ENCODE measurements at places on chromosomes 12 and 14.

GRCh38 chr12:25825446-25825845 lies 133.0 kb upstream of the RASSF8 start:
- DNase-seq, result no peak

GRCh38 chr14:77128414-77128891 lies 13.1 kb downstream of the ZDHHC22 start:
- DNase-seq, result no peak

DNA sequence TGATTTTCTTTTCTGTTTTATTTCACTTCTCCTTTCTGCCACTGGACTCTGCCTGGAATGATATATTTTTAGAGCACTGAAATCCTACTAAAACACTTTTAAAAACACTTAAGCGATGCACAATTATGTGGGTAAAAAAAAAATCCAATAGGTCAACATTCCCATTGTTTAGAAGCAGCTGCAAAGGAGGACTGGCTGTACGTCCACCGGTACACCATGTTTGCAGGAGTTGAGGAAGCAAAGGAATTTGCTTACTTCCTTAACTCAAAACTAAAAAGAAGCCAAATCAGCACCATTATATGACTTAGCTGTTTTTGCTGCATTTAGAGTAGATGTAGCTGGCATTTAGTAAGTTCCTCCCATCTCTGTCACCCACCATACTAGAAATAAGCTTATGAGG lies 186.8 kb upstream of the TMTC1 start:
- no peak for DNase-seq

- no peak for DNase-seq
Observed at GRCh38 chr12:99984271-99985128, at the start of gene ANKS1B. Gene ANKS1B (minus strand): TSS chr12:99984936. CDS start chr12:99984237, 699 bp downstream.

- no peak for DNase-seq
Observed at GRCh38 chr12:82351390-82351789, 6.8 kb downstream of the CCDC59 start.

DNA sequence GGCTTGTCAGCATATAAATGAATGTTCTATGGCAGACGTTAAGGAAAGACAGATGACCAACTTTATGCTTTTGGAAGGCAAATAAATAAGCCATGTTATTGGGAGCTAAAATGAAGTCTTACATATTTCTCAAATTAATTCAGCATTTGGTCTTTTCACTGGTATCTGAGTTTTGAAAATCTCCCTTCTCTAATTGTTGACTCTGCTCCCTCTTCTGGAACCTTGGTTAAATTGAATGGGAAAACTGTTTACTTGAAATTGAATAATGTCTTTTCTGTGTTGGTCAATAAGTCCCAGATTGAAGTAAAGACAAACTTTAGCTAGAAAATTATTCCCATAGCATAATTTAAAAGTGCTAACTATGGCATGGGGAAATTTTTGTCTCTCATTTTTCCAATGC lies 38.7 kb downstream of the LGR5 start:
- DNase-seq, result no peak

GRCh38 chr14:104442631-104443390 lies 136.8 kb upstream of the C14orf180 start:
- DNase-seq, result no peak

DNA sequence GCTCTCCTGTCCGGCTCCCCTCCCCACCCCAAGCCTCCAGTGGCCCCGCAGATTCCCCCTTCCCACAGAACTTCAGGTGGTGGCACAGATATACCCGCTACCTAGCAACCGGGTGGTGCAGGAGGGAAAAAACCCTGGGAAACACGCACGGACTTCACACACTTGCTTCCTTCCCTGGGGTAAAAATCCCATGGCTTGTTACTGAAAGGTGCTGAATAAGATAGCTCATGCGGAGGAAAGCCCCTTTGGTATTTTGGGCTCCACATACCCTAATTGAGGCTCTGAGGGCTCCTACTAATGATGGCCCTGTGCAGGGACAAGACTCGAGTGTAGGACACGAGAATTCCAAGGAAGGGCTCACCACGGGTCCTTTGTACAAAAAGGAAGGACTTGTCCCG lies 869 bp upstream of the RIMBP2 start:
- DNase-seq, result no peak
